ENCODE measurements at places on chromosomes 6 and 20. TPM values are rescaled to one million over a fixed set of nuclear protein-coding genes. Genes with fewer than 3 reads are reported as not detected.

DNA sequence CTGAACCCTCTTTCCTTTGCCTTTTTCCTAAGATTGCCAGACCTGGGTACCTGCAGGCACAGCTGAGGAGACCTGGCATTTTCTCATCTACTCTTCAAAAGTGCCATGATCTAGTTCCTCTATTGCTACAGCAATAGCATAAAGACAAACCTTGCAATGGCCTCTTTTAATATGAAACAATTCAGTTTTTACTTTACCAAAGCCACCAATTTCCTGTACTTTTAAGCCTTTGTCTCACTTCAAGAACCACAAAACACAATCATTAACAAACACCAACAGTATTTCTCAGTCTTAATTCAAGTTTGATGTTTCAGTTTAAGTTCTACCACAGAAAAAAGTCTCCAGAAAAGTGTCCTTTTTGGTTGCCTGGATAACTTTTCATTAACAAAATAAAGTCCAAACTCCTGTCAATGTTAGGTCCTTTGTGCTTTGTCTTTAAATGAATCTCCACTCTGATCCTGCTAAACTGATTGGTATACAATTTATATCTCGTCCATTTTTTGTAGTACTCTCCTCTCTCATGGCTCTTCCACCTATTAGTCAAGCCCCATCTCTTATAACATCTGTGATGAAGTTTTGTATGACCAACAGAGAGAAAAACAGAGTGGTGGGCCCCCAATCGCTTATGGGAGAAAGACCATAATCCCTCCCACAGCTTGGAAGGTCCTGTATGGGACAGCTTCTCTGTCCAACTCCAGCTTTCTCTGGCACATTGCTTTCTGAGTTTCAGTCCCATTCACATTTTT, 50.5 kb upstream of the THEMIS start:
- DNase-seq, result no peak

GRCh38 chr6:68993911-68994310, 358.8 kb downstream of the ADGRB3 start:
- no peak for DNase-seq

The SPATS1 gene
- total RNA-seq, result not detected

The POM121L2 gene
- not detected for total RNA-seq

The TFAP2D gene
- total RNA-seq, result not detected

All from pulmonary artery endothelial cell (primary cell).